ENCODE measurements at places on chromosomes 13 and 19.
A peak's percentile ranks its signal among the peaks of the same experiment; 100 is the strongest.

- peak; percentile 71 for DNase-seq
Observed at GRCh38 chr19:42270346-42271044, 1.4 kb downstream of the CIC start.

DNA sequence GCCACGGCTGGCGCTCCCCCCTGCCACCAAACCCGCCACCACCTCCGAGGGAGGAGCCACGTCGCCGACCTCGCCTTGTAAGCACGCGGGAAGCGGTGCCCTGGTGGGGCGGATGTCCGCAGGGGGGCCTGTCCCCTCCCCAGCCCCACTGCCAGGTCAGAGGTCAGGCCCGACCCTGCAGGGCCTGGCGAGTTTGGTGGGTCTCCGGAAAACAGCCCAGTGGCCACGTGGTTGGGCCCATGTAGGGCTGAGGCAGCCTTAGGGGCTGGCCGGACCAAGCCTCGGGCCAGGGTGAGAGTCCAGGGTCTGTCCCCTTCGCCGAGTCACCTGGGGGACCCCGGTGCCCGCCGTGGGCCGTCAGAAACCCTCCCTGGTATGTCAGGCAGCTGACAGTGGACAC lies 26.5 kb downstream of the SMIM24 start:
- no peak for DNase-seq

DNA sequence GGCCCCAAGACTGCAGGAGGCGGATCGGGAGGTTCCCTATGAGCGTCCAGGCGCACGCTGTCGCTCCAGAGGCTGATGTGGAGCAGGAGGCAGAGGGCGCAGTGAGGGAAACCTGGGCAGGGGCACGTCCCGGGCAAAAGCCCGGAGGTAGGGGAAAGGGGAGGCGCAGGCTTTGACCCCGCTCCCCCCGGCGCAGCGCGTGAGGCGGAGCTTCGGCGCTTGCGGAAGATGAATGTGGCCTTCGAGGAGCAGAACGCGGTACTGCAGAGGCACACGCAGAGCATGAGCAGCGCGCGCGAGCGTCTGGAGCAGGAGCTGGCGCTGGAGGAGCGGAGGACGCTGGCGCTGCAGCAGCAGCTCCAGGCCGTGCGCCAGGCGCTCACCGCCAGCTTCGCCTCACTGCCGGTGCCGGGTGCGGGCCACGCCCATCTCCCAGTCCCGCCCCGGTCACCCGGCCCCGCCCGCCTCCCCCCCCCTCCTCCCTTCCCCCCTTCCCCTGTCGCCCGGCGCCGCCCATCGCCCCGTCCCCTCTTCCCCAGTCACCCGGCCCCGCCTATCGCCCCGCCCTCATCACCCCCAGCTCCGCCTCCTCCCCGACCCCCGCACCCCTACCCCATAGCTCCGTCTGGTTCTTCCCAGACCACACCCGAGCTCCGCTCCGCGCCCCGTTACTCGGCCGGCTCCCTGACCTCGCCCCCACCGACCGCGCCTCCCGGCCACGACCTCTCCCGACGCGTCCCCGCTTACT lies 4.1 kb downstream of the HMG20B start:
- no peak for DNase-seq

DNA sequence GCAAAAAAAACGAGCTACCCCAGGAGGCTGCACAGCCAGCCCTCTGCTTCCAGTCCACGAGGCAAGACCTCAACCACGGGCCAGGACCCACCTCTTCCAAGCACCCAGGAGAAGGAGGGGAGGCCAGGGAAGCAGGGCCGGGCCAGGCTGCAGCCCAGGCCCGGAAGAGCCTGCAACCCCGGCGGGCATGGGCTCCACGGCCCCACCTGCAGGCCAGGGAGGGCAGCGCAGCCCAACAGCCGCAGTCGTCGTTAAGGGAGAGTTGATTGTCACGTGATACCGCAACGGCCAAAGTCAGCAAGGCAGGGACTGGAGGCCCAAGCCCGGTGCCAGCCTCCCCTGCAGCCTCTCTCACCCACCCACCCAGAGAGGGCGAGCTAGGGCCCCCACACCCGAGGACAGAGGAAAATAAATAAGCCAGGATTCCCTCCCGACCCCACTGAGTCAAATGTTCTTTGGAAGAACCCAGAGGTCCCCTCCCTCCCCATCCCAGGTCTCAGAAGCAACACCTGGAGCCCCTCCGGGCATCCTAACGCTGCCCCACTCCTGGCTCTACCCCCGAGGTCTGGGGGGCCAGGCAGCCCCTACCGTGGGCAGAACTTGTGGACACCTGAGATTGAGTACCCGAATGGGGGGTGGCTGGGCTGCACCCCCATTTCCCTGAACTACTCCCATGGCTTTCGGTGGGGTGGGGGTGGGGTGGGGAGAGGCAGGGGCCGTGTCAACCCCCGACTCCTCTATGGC lies 5.2 kb upstream of the REXO1 start:
- DNase-seq, result peak; percentile 88

- no peak for DNase-seq
Observed at GRCh38 chr13:111518161-111518792, 197.8 kb downstream of the TEX29 start.

DNA sequence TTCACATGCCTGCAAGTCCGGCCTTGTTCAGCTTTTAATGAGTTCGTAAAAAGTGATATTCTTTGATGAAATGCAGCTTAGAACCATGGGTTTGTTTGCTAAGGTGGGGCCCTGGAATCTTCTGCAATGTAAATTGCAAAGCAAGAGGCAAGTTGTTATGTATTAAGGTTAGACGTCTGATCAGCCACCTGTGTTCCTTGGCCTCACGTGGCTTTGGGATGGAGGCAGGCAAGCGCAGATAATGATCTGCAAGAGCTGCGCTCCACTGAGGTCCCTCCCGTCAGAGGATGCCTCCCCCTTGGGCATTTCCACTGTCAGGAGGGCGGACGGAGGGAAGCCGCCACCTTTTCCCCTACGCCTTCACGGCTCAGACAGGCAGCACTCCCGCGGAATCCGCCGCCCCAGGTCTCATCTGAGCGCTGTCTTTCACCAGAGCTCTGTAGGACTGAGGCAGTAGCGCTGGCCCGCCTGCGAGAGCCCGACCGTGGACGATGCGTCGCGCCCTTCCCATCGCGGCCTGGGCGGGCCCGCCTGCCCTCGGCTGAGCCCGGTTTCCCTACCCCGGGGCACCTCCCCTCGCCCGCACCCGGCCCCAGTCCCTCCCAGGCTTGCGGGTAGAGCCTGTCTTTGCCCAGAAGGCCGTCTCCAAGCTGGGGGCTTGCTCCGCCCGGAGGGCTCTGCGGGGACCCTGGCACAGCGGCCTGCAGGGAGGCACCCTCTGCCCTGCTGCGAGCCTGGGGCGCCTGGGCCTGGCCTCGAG lies 110.9 kb downstream of the CRYL1 start:
- no peak for DNase-seq

Measured in activated naive CD8-positive, alpha-beta T cell treated with anti-CD3 and anti-CD28 coated beads, Interleukin-2, amount 50 U/mL, for 24 hours (primary cell).